ENCODE measurements at places on chromosomes 1 and 21. TPM values are rescaled to one million over a fixed set of nuclear protein-coding genes. Genes with fewer than 3 reads are reported as not detected.

DNA sequence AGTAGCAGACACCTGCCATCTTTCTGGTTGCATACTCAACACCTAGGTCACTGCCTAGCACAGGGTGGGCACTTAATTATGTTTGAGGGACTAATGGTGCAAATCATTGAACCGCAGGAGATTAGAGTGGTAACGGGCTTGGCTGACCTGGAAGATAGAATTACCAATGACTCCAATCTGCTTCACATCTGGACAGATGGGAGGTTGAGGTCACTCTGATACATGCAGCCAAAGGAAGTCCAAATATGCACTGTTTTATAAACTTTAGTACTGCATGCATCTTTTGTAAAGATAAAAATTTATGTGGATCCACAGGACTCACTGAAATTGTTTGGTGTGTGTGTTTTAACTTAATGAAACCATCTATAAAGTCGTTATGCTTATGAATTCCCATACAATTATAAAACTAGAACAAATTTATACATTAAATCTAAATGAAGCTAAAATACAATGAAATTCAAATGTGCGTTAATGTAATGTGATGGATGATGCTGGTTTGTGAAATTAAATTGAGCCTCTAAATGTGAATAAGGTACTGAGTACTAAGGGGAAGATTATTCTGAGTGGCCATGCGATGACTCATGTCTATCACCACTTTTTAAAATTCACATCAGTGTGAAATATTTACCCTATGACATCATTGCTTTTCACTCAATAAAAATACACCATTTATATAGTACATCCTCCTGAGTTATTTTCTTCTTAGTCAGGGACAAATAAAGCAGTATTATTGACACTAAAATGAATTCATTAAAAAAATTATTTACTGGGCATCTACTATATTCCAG lies 224.7 kb upstream of the FAM78B start:
- H3K4me1 ChIP-seq, result peaks cover 14% of the 10 kb centered on the region
- H3K27ac ChIP-seq, result peak overlapping the region; percentile 56
- no peaks in the 10 kb centered on the region for H3K36me3 ChIP-seq
- DNase-seq, result no peak
- no peaks in the 10 kb centered on the region for H3K27me3 ChIP-seq

DNA sequence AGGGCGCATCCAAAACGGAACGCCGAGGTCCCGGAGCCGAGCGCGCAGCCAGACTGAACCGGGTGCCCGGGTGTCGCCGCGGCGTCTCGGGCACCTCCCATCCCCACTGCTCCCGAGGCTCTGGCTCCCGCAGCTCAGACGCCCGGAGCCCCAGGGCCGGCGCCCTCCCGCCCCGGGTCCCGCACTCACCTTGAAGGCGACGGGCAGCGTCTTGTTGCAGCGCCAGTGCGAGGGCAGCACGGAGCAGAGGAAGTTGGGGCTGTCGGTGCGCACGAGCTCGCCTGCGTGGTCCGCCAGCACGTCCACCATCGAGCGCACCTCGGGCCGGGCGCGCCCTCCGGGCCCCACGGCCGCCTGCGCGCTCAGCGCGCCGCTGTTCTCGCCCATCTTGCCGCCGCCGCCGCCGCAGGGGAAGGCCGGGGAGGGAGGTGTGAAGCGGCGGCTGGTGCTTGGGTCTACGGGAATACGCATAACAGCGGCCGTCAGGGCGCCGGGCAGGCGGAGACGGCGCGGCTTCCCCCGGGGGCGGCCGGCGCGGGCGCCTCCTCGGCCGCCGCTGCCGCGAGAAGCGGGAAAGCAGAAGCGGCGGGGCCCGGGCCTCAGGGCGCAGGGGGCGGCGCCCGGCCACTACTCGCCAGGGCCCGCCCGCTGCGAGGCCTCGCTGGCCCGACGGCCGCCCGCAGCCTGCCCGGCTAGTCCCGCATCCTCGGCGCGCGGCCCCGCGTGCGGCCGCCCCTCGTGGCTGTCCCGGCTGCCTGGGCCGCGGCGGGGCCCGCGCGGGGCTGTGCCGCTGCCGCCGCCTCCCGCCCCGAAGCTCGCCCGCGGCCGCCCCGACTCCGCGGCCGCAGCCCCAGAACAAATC lies 447 bp downstream of the RUNX3 start:
- H3K27ac ChIP-seq, result no peak overlapping the region
- no peaks in the 10 kb centered on the region for H3K36me3 ChIP-seq
- H3K4me3 ChIP-seq, result no peak overlapping the region
- H3K27me3 ChIP-seq, result peaks cover 31% of the 10 kb centered on the region
- DNase-seq, result peak; percentile 47

DNA sequence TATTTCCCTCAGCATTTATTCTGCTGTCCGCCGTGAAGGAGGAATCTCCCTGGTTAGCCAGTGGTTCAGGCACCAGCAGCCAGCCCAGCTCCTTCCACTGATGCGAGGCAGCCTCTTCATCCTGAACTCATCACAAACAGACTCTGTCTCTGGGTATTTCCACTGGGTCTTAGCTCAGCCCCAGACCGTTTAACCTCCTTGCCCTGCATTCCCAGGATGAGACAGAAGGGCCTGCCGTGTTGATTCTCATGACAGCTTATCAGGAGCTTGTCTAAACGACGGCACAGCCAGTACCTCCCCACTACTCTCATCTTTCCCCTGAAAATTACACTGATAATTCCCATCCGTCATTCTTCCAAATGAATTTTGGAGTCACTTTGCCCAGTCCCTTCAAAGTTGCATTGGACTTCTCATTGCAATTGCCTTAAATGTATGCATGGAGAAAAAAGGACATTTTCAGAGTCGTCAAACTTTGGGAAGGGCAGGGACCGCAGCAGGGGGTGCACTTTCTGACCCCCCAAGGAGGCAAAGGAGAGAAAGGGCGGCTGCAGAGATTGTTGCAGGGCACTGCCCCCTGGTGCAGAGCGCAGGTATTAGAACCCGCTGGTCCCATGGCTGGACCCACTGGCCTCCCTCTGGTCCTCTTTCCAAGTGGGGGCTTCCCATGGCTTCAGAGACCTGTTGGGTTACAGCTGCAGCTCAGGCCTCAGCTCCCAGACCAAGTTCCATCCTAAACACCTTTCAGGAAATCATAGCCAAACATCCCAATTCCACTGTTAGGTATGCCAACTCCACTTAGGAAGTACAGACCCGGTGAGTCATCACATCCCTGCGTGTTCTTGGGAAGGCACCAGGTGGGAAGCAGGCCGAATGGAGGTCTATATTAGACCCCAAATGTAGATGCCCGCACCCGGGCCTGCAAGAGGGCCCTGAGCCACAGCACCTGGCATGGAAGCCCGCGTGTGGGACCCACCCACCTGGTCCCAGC lies 3.7 kb upstream of the MEGF6 start:
- no peak overlapping the region for H3K4me3 ChIP-seq
- peaks cover 15% of the 10 kb centered on the region for H3K4me1 ChIP-seq
- DNase-seq, result no peak
- peaks cover 9% of the 10 kb centered on the region for H3K27me3 ChIP-seq
- no peaks in the 10 kb centered on the region for H3K36me3 ChIP-seq

GRCh38 chr21:27536319-27536718 lies 569.4 kb upstream of the ADAMTS5 start:
- peaks cover 2% of the 10 kb centered on the region for H3K27me3 ChIP-seq
- peaks cover 7% of the 10 kb centered on the region for H3K4me1 ChIP-seq
- no peaks in the 10 kb centered on the region for H3K36me3 ChIP-seq
- H3K27ac ChIP-seq, result no peak overlapping the region
- DNase-seq, result no peak

DNA sequence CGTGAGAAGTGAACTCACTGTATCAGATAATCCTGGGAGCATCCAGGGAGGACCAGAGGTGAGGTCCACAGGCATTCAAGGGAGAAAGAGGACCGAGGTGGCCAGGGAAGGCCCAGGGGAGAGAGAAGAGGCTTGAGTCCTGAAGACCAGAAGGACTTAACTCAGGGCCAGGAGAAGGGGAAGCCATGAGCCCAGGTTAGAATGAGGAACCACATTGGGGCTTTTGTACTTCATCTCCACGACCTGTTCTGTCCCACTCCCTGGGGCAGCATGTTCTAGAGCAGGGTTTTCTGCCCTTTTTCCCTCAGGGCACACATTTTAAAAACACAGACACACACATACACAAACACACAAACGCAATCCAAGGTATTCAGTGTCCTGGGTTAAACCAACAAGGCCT lies 8.4 kb downstream of the LGR6 start:
- H3K36me3 ChIP-seq, result no peaks in the 10 kb centered on the region
- peak overlapping the region; percentile 35 for H3K27ac ChIP-seq
- peaks cover 2% of the 10 kb centered on the region for H3K4me1 ChIP-seq

DNA sequence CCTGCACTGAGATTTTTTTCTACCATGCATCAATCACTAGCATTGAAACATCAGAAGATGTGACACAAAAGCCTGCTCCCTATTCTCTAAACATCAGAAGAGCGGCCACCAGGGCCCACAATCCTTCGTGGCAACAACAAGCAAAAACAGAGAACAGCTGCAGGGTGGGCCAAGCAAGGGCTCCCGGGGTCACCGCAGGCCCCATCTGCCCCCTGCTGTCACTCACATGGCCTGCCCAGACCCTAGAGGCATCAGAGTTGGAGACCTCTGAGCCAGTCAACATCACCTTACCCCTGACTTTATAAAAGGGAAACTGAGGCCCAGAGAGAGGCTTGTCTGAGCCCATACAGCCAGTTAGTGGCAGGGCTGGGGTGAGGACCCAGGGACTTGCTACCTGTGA lies 1.8 kb downstream of the LAPTM5 start:
- H3K4me1 ChIP-seq, result peaks cover 18% of the 10 kb centered on the region
- H3K27me3 ChIP-seq, result peaks cover 7% of the 10 kb centered on the region
- peak overlapping the region; percentile 6 for H3K4me3 ChIP-seq
- no peak overlapping the region for H3K27ac ChIP-seq

DNA sequence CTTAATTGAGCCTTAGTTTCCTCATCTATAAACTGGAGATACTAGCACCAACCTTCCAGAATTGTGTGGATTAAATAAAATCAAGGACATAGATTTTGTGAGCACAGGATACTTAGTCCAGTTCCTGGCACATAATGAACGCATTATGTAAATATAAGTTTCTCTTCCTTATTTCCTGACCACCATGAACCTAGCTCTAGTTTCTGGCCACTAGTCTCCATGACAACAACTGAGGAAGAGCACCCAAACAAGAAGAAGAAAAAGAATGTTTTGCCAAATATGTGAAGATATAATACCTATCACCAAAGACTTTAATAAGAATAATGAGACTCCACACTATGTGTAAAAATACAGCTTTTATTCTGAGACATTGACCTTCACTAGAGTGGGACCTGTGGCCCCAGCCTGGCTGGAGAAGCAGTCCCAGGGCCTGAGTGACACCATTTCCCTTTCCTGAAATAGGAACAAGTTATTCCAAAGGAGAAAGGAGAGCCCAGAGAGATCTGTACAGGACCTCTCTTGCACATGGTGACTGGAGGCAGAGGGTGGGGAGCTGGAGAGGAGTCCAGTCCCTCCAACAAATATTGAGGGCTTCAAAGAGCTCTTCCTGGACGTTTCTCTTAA lies 940 bp upstream of the USF1 start:
- H3K4me1 ChIP-seq, result peaks cover 9% of the 10 kb centered on the region
- peaks cover 17% of the 10 kb centered on the region for H3K36me3 ChIP-seq
- peak overlapping the region; percentile 100 for H3K27ac ChIP-seq
- H3K4me3 ChIP-seq, result peak overlapping the region; percentile 97
- no peak for DNase-seq

DNA sequence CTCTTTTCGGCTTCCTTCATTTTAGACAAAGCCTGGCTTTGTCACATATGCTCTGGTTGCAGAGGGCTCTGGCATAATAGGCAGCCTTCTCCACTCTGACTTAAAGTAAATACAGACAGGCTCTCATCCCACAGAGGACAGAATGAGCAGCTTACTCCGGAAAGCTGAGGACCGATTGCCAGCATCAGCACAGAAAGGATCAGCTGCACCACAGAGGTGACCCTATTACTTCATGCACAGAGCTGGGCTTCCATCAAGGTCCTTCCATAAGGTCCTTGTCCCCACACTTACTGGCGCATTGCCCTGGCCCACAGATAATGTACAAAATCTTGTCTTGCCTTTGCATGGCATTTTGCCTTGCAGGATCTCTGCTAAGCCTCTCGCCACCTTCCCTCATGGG lies 67.6 kb downstream of the SEC16B start:
- H3K27me3 ChIP-seq, result no peaks in the 10 kb centered on the region
- H3K36me3 ChIP-seq, result no peaks in the 10 kb centered on the region
- no peak for DNase-seq
- H3K4me3 ChIP-seq, result no peak overlapping the region
- H3K4me1 ChIP-seq, result peaks cover 1% of the 10 kb centered on the region
- no peak overlapping the region for H3K27ac ChIP-seq

- H3K4me1 ChIP-seq, result no peaks in the 10 kb centered on the region
- H3K4me3 ChIP-seq, result no peak overlapping the region
- DNase-seq, result no peak
- no peak overlapping the region for H3K27ac ChIP-seq
Measured at GRCh38 chr1:168979276-168979675, 127.2 kb upstream of the ATP1B1 start.

DNA sequence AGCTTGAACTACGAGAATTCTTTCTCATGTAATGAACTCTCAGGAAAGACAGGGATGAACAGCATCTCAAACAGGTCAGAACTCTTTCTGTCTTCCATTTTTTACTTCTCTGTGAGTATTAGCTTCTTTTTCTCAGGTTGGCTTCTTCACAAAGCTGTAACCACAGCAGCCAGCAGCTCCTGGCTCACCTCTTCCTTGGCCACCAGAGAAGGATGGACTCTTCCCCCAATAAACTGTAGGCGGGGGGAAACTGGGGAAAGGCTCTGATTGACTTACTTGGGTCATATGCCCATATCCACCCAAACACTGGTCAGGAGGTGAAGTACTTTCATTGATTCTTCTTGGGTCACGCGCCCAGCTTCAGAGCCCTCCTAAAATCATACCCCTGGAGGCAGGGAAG lies 14.4 kb upstream of the ENAH start:
- DNase-seq, result no peak
- no peak overlapping the region for H3K27ac ChIP-seq
- no peak overlapping the region for H3K4me3 ChIP-seq
- H3K4me1 ChIP-seq, result no peaks in the 10 kb centered on the region

- H3K36me3 ChIP-seq, result no peaks in the 10 kb centered on the region
- peaks cover 11% of the 10 kb centered on the region for H3K27me3 ChIP-seq
- no peak for DNase-seq
- peaks cover 3% of the 10 kb centered on the region for H3K4me1 ChIP-seq
- H3K27ac ChIP-seq, result no peak overlapping the region
Measured at GRCh38 chr1:155137154-155137949, 1.7 kb downstream of the SLC50A1 start.

- H3K36me3 ChIP-seq, result no peaks in the 10 kb centered on the region
- no peaks in the 10 kb centered on the region for H3K4me1 ChIP-seq
- no peak for DNase-seq
- H3K27ac ChIP-seq, result no peak overlapping the region
- H3K4me3 ChIP-seq, result no peak overlapping the region
Measured at GRCh38 chr1:173275496-173275895, 68.4 kb upstream of the TNFSF4 start.

GRCh38 chr1:224223819-224224714 lies 41.0 kb downstream of the DEGS1 start:
- H3K4me3 ChIP-seq, result no peak overlapping the region
- H3K27ac ChIP-seq, result no peak overlapping the region
- no peak for DNase-seq
- peaks cover 4% of the 10 kb centered on the region for H3K27me3 ChIP-seq
- H3K4me1 ChIP-seq, result peaks cover 3% of the 10 kb centered on the region
- no peaks in the 10 kb centered on the region for H3K36me3 ChIP-seq

IVL gene
- total RNA-seq, result not detected

ZNF648 gene
- total RNA-seq, result not detected
